ENCODE measurements at places on chromosomes 16 and 17.

GRCh38 chr17:63611354-63611753 is 10.7 kb downstream of the TACO1 start:
- no peak for DNase-seq

DNA sequence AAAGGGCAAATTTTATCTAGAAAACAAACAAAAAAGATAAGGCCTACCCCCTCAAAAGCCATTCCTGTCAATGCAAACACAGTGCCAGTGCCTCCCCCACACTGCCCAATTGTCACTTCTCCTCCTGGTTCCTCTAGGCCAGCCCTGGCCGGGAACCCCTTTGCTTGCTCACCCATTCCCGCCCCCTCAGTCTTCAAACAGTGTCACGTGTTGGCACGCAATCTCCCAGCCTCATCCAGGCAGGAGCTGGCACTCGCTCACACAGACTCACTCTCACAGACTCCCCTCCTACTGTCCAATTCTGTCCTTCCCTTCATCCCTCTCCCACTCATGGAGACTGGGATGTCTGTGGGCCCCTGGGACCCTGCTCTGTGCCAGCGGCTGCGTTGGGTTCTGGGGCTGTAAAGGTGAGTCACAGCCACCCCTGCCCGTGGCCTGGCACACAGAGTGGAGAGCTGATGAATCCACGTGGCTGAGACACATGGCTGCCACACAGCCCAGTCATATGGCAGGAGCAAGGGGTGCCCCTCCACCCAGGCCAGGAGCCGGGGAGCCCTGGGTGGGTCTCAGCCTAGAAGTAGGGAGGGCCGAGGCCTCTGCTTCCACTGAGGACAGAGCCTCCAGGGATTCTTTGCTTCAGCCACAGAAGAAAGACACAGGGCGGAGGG is 54.8 kb downstream of the VAC14 start:
- DNase-seq: peak; percentile 51

DNA sequence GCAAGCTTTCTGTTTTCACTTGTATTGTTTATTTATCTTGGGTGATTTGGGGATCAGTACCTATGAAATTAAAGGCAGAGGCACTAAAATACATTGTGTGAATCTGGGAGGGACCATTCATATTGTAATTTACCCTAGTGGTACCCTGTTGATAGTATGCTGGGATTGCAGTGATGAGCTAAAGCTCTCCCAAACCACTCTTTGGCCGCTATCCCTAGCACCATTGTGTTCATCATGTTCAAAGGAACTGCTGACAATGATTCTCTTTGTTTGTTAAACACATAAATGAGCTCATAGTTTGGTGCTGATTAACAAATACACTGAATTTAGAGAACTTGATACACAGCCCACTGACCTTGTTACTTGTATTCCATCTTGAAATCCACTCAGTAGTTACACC is 1469.8 kb downstream of the CDH11 start:
- DNase-seq: peak; percentile 13

GRCh38 chr16:12344577-12345343 is 368.2 kb downstream of the SNX29 start:
- DNase-seq: peak; percentile 70

- DNase-seq: no peak
Observed at GRCh38 chr17:81337476-81337879, 42.4 kb upstream of the SLC38A10 start.

All from Ammon's horn (tissue), 1 donor.